ENCODE measurements at places on chromosomes 12 and 14. TPM values are rescaled to one million over a fixed set of nuclear protein-coding genes. Genes with fewer than 3 reads are reported as not detected.

The ACOT6 gene
- total RNA-seq = not detected

The PAX9 gene
- 23.4 TPM for total RNA-seq

The SINHCAF gene
- 137 TPM for total RNA-seq

The WNT1 gene
- not detected for total RNA-seq

The GZMB gene
- not detected for total RNA-seq

The RPL10L gene
- not detected for total RNA-seq

GRCh38 chr12:3920351-3921150 lies 47.4 kb upstream of the PARP11 start:
- H3K27ac ChIP-seq = no peak overlapping the region
- no peak for DNase-seq
- H3K4me3 ChIP-seq = no peak overlapping the region
- H3K36me3 ChIP-seq = no peaks in the 10 kb centered on the region
- H3K27me3 ChIP-seq = peaks cover 18% of the 10 kb centered on the region

DNA sequence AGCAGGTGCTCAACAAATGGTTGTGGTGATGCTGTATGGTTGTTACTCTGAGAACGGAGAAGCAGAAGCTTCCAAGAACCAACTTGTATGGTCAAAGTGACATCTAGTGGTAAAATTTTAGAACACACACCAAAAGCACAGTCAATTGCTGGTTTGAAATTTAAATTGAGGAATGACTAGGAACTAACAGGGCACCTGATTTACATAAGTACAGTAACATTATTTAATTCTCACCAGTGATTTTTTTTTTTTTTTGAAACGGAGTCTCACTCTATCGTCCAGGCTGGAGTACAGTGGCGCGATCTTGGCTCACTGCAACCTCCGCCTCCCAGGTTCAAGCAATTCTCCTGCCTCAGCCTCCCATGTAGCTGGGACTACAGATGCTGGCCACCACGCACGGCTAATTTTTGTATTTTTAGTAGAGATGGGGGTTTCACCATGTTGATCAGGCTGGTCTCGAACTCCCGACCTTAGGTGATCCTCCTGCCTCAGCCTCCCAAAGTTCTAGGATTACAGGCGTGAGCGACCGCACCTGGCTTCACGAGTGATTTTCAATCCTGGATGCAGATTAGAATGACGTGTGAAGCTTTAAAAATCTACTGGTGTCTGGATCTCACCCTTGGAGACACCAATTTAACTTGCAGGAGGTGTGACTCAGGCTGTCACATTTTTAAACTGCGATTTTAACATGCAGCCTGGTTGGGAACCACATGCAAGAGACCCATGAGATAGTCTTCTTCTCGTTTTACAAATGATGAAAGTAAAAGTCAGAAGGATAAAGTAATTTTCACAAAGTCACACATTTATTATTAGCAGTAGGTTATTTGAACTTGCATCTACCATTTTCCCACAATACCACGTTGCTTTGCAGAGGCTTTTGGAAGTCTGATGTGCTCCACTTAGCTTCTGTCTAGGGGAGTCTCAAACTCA lies 14.1 kb upstream of the NUMB start:
- H3K4me3 ChIP-seq = no peak overlapping the region
- peak; percentile 76 for DNase-seq
- no peak overlapping the region for H3K27ac ChIP-seq
- no peaks in the 10 kb centered on the region for H3K36me3 ChIP-seq

DNA sequence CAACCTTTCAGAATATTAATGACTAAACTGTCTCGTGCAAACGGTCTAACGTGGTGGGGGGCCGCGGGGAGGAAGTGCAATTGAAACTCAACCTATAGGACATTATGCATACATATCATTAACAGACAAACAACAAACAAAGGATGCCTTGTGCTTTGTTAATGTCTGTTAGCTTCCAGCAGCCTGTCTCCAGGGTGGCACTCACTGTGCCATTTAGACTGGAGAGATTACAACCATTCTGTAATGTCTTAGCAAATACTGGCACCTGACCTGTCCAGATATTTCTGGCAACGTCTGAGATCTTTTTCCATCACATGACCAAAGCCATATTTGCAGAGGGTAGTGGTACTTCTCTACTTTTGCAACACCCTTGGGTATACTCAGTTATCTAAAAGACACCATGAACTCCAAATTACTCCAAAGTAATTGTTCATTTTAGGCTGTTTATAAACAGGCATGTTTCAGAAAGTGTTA lies 11.6 kb downstream of the BHLHE41 start:
- peaks cover 18% of the 10 kb centered on the region for H3K4me1 ChIP-seq
- H3K4me3 ChIP-seq = peak overlapping the region; percentile 63
- H3K27ac ChIP-seq = no peak overlapping the region
- H3K36me3 ChIP-seq = no peaks in the 10 kb centered on the region
- H3K27me3 ChIP-seq = no peaks in the 10 kb centered on the region

GRCh38 chr12:67710582-67710981 lies 62.0 kb downstream of the DYRK2 start:
- H3K4me3 ChIP-seq = no peak overlapping the region
- H3K27ac ChIP-seq = no peak overlapping the region
- peaks cover 3% of the 10 kb centered on the region for H3K27me3 ChIP-seq
- no peaks in the 10 kb centered on the region for H3K36me3 ChIP-seq

DNA sequence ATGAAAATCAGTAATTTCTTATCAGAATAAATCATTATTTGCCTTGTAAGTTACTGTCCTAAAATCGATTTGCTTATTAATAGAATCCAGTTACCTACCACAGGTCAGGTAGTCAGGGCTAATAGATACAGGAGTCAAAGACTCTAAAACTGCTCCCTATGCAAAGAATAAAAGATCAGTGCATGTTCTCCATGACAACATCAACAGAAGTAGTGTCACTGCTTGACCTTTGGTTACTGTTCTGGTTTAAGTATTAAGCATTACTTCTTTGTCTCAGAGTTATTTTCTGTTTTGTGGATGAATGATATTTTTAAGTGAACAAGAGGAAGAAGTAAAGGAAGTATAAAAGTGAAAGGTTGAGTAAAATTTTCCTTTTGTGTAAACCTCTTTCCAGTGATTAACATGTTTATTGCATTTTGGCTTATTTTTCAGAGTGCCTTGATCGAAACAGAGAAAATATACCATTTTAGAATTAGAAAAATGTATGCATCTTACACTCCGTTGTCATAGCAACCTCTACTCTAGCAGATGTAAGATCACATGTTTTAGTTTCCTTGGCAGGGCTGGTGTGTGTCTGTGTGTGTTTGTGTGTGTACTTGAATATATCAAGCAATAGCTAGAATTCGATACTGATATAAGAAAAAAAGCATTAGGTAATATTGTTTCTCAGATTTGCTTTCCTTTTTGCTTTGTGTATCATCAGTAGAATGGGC lies 44.7 kb downstream of the ABCD2 start:
- H3K4me3 ChIP-seq = no peak overlapping the region
- no peaks in the 10 kb centered on the region for H3K27me3 ChIP-seq
- H3K4me1 ChIP-seq = no peaks in the 10 kb centered on the region
- no peaks in the 10 kb centered on the region for H3K36me3 ChIP-seq
- H3K27ac ChIP-seq = no peak overlapping the region
- DNase-seq = no peak

GRCh38 chr12:54005531-54005852 lies 3.3 kb upstream of the HOXC8 start:
- no peak overlapping the region for H3K27ac ChIP-seq
- no peak overlapping the region for H3K4me3 ChIP-seq
- H3K36me3 ChIP-seq = peaks cover 9% of the 10 kb centered on the region
- no peak for DNase-seq

Measured in A673 (cell line).